Testis (tissue), 5 donors: ENCODE measurements at places on chromosomes 6 and 20.

- H3K27me3 ChIP-seq: no peaks in the 10 kb centered on the region
- no peaks in the 10 kb centered on the region for H3K4me1 ChIP-seq
- no peak overlapping the region for H3K4me3 ChIP-seq
- no peaks in the 10 kb centered on the region for H3K36me3 ChIP-seq
- peak; percentile 95 for DNase-seq
These were observed 58.6 kb downstream of the PPP1R3G start for GRCh38 chr6:5143634-5144311.

- peaks cover 3% of the 10 kb centered on the region for H3K36me3 ChIP-seq
- no peaks in the 10 kb centered on the region for H3K4me1 ChIP-seq
- H3K27me3 ChIP-seq: no peaks in the 10 kb centered on the region
These were observed 27.3 kb upstream of the TCFL5 start for GRCh38 chr20:62888910-62889309.

- DNase-seq: no peak
- no peaks in the 10 kb centered on the region for H3K27me3 ChIP-seq
- no peaks in the 10 kb centered on the region for H3K36me3 ChIP-seq
- no peak overlapping the region for H3K4me3 ChIP-seq
These were observed 18.6 kb downstream of the FYN start for GRCh38 chr6:111854683-111855082.

DNA sequence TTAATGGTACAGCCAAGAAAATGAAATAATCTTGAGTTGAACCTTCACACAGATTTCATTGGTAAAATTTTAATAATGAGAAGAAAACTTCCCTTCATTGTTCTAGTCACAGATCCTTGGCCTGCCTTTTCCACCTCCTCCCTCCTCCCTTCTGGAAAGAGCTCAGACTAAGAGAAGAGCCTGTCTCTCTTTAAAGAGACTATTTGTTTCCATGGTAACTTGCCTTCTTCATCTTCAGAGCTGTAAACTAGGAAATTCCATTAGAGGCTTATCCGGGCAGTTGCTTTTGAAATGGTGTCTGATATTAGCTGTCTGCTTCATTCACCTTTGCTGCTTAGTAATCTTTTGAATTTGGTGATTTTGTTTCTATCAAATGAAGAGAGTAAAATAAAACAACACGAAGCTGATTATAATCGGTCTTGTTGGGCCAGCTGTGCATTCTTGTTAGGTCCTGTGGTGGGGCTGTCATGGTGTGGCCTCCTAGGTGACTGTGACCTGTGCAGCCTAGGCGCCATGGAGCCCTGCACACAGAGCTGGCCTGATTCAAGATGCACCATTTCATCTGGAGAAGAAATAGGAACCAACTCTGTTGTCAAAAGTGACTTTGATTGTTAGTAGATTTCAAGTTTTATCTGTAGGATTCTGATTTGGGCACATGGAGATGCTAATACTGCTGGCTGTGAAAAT, 96.7 kb downstream of the MAP3K7 start:
- H3K4me3 ChIP-seq: no peak overlapping the region
- no peak for DNase-seq
- H3K27me3 ChIP-seq: no peaks in the 10 kb centered on the region
- H3K27ac ChIP-seq: no peak overlapping the region
- no peaks in the 10 kb centered on the region for H3K36me3 ChIP-seq

DNA sequence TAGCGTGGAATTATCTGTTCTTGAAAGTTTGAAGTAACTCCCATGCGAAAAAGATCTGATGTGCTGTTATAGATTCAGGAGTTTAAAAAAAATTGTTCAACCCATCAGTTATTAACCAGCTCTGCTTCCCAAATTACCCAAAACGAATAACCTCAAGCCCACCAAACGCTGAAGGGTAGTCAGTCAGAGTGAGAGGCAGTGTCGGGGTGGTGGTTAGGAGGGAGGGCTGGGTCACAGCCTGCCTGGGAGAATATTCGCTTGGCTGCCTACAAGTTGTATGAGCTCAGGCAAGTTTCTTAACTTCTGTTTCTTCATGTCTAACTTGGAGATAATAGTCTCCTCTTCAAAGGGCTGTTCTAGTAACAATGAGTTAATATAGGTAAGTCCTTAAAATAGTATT, 114.6 kb downstream of the JPH2 start:
- DNase-seq: no peak
- no peak overlapping the region for H3K27ac ChIP-seq

- DNase-seq: no peak
- H3K4me3 ChIP-seq: no peak overlapping the region
- H3K4me1 ChIP-seq: no peaks in the 10 kb centered on the region
- H3K36me3 ChIP-seq: no peaks in the 10 kb centered on the region
These were observed 922.8 kb downstream of the EPHA7 start for GRCh38 chr6:92496527-92496926.

DNA sequence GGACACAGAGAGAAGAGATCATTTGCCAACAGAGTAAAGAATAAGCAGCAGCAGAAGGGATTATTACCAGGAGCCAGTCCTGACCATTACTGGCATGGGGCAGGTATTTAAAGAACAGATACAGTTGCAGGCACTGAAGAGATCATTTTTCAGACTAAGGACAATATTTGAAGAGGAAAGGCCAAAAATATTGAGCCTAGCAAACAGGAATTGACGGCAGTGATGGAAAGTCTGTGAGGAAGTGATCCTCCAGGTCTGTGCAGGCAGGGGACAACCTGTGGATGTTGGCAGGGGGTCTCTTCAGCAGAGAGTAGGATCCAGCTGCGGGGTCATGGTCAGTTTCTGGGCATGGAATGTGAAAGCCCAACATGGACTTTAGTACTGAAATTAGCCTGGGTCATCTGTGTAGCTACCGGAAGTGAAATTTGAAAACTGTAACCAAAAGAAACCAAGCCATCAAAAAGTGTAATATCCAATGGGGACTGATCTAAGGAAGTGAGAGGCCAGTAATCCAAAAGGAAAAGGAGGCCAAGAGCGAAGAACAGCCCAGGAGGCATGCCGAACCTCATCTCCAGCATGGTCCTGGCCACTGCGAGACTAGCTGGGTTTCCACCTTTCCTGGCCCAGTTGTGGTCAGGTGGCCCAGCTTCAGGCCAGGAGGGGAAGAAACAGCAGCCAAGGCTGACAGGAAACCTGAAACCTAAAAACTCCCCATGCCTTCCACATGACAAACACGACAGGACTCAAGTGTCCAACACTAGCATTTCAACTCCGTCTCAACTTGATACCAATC, 115.1 kb upstream of the TNFAIP3 start:
- H3K27me3 ChIP-seq: no peaks in the 10 kb centered on the region
- no peak overlapping the region for H3K27ac ChIP-seq
- no peaks in the 10 kb centered on the region for H3K36me3 ChIP-seq
- no peaks in the 10 kb centered on the region for H3K4me1 ChIP-seq
- H3K4me3 ChIP-seq: no peak overlapping the region

DNA sequence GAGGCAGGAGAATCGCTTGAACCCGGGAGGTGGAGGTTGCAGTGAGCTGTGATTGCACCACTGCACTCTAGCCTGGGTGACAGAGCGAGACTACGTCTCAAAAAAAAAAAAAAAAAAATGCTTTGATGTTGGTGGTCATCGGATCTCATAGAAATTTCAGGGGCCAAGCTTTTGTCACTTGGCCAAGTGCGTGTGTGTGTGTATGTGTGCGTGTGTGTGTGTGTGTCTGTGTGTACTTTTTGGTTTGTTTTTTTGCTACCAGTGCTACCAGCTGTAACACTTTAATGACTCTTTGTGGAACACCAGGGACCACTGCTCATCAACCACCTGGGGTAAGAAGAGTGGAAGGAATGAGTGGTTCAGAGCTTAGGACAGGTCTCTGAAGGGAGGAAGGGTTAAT, 49.7 kb downstream of the TRAF3IP2 start:
- no peak overlapping the region for H3K4me3 ChIP-seq
- H3K27me3 ChIP-seq: no peaks in the 10 kb centered on the region
- no peak for DNase-seq

GRCh38 chr20:57312138-57312537, 17.5 kb upstream of the SPO11 start:
- H3K4me3 ChIP-seq: no peak overlapping the region
- no peak overlapping the region for H3K27ac ChIP-seq
- H3K4me1 ChIP-seq: no peaks in the 10 kb centered on the region
- no peaks in the 10 kb centered on the region for H3K36me3 ChIP-seq
- no peaks in the 10 kb centered on the region for H3K27me3 ChIP-seq

GRCh38 chr20:57616143-57616951, 3.9 kb downstream of the ZBP1 start:
- H3K36me3 ChIP-seq: no peaks in the 10 kb centered on the region
- H3K27ac ChIP-seq: no peak overlapping the region
- H3K4me3 ChIP-seq: no peak overlapping the region
- H3K4me1 ChIP-seq: no peaks in the 10 kb centered on the region

- no peaks in the 10 kb centered on the region for H3K27me3 ChIP-seq
- H3K4me3 ChIP-seq: no peak overlapping the region
- peaks cover 17% of the 10 kb centered on the region for H3K4me1 ChIP-seq
- H3K27ac ChIP-seq: peak overlapping the region; percentile 14
- H3K36me3 ChIP-seq: no peaks in the 10 kb centered on the region
- no peak for DNase-seq
These were observed 18.3 kb upstream of the ADRM1 start for GRCh38 chr20:62284448-62284847.

- no peak for DNase-seq
- no peak overlapping the region for H3K27ac ChIP-seq
- H3K36me3 ChIP-seq: no peaks in the 10 kb centered on the region
- H3K4me3 ChIP-seq: no peak overlapping the region
- H3K27me3 ChIP-seq: no peaks in the 10 kb centered on the region
These were observed 63.4 kb downstream of the TXNDC5 start for GRCh38 chr6:7846966-7847818.

DNA sequence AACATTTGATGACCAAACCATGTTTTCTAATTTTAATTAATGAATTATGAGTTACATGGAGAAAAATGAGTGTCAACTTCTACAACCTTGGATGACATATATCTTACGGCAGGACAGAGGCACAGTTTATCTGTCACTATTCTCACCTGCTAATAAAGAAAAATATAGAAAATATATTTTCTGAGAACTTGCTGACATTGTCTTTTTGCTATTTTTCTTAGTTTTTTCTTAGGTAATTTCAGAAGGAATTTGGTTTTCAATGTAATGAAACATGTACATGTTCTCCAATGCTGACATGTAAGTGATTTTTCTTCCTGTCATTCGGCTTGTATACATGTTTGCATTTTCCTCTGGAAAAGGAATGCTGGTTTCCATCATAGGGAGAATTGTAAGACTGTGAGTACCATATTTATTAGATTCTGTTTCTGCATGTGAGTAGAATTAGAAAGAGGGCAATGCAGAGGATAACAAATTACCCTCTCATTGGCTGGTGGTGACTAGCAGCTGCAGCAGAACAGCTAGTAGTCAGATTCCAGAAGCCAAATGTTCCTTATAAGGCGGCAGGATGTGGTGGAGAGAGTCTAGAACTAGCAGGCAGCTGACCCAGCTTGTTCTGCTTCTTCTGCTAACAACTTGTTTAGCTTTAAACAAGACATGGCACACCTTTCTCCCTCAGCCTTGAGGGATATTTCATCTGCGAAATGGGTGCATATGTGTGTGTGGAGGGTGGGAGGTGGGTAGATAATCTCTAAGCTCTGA, 132.8 kb upstream of the SPACA1 start:
- no peaks in the 10 kb centered on the region for H3K36me3 ChIP-seq
- no peaks in the 10 kb centered on the region for H3K27me3 ChIP-seq
- no peak for DNase-seq
- H3K4me1 ChIP-seq: no peaks in the 10 kb centered on the region
- H3K27ac ChIP-seq: no peak overlapping the region
- no peak overlapping the region for H3K4me3 ChIP-seq

DNA sequence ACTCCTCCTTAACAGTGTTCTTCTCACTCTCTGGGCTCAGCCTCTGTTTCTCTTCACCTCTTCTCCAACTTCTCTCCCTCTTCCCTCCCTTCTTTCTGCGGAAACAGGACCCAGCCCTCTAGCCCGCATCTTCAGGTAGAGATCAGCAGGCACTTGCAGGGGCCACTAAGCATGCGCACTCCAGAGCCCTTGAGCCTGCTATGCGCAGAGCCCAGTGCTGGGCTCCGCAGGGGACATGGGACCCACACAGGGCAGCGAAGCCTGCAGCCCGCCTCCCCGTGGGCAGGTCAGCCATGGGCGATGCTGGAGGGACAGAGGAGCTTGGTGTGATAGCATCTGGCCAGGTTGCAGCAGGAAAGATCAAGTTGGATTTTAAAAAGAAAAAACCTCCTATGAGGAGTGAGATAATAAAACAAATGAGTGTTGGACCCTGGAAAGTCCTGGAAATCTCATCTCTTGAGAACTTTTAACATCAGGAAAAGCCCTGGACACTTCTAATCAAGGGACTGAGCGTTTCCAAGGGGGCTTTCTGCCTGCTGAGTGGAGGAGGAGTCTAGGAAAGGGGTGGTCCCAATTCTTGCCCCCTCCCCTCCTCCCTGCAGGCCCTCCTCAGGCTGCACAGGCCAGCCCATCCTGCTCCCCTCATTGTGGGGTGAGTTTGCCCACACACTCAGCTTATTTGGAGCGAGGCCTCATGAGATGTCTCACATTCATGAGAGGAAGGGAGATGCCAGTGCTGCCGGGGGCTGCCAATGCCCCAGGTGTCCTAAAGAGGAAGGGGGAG, 71.9 kb downstream of the MDGA1 start:
- no peak overlapping the region for H3K4me3 ChIP-seq
- H3K36me3 ChIP-seq: no peaks in the 10 kb centered on the region
- no peak overlapping the region for H3K27ac ChIP-seq
- peaks cover 4% of the 10 kb centered on the region for H3K4me1 ChIP-seq
- DNase-seq: peak; percentile 45
- H3K27me3 ChIP-seq: no peaks in the 10 kb centered on the region

DNA sequence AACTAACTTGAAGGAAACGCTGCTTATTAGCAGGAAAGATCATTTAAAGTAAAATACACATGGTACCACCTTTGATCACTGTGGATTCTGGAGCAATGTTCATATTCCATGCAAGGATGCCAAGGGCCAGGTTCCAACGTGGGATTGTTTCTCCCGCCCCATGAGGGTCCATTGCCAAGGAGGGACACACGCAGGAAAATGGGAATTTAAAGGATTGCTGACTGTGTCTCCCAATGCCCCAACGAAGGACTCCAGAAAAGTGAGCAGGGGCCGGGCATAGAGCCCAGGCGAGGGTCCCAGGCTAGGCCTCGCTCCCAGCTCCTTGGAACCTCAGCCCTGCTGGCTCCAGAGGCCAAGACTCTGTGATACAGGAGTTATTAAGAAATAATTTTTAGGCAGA, 111.2 kb downstream of the DACT2 start:
- no peaks in the 10 kb centered on the region for H3K4me1 ChIP-seq
- H3K27me3 ChIP-seq: no peaks in the 10 kb centered on the region
- H3K4me3 ChIP-seq: no peak overlapping the region
- H3K36me3 ChIP-seq: no peaks in the 10 kb centered on the region
- no peak for DNase-seq

GRCh38 chr6:54998576-54998975, 152.0 kb downstream of the FAM83B start:
- H3K27me3 ChIP-seq: no peaks in the 10 kb centered on the region
- no peaks in the 10 kb centered on the region for H3K36me3 ChIP-seq
- no peak overlapping the region for H3K27ac ChIP-seq

DNA sequence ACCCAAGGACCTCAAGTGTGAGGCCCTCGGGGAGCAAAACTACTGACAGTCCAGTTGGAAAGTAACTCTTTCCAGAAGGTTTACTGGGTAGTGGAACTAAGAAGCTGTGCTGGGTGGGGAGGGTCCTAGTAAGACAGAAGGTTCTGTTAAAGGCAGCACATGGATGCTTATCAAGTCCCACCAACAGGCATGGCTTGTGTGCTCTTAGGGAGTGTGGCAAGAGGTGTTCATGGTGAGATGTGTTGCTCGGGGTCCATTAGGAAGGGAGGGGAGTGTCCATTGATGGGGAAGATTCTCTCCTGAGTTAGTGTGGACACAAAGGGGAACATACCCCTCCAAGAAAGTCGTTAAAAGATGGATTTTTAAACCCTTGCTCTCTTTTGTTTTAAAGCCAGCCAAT, 120.6 kb downstream of the LY86 start:
- H3K27me3 ChIP-seq: no peaks in the 10 kb centered on the region
- no peaks in the 10 kb centered on the region for H3K36me3 ChIP-seq
- H3K27ac ChIP-seq: no peak overlapping the region
- H3K4me1 ChIP-seq: peaks cover 2% of the 10 kb centered on the region
